ENCODE measurements at places on chromosomes 2 and 18. TPM values are rescaled to one million over a fixed set of nuclear protein-coding genes. Genes with fewer than 3 reads are reported as not detected.

DNA sequence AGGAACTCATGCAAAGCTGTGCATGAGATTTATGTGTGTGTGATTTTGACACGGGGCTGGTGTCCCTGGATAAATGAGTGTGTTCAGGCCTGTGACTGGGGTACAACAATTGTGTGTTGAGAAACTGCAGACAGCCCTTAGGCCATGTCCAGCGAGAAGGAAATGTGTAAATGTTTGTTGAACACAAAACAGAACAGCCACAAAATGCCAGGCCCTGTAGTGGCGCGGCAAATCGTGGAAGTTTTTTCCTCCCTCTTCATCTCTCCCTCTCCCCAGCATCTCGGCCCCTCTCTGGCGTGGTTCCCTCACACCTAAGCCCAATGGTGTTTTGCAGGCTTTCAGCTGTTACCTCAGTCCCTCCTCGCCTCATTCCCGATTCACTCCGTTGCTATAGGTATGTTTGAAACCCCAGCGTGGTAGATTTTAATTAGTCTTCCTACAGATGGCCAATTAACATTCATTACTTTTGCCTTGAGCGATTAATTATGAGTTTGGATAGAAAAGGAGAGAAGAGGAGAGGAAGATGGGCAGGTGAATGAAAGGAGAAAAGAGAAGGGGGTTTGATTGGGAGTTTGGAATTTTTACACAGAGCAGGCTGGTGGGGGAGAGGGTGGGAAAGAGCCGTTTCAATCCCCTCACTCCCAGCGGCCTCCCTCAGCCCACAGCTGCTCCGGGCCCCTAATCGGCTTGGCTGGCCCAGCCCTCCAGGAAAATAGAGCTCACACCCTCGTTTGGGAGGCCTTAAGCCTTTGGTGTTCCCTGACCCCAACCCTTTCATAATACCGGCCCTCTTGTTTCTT lies 10.8 kb downstream of the SPR start:
- no peak for DNase-seq

- DNase-seq: peak; percentile 63
Measured at GRCh38 chr2:63721082-63721424, 120.6 kb upstream of the UGP2 start.

Gene UBE2E3
- 66.6 TPM for total RNA-seq

DNA sequence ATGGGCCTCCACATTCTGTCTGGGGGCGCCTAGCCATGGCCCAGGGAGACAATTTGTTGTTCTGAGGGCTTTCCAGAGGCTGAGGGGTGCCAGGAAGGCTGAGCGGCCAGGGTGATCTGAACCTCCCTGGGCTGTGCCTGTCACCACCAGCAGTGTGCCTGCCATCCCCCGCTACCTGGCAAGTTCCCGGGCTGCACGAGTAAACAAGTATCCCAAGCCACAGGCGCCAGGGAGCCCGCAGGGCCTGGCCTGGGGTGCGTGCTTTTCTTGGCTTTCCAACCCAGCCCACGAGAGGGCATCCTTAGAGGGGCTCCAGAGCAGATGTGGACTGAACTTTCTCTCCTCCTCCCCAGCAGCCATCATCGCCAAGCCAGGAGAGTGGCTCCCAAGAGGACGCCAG lies 35.1 kb upstream of the B3GNT7 start:
- DNase-seq: no peak

DNA sequence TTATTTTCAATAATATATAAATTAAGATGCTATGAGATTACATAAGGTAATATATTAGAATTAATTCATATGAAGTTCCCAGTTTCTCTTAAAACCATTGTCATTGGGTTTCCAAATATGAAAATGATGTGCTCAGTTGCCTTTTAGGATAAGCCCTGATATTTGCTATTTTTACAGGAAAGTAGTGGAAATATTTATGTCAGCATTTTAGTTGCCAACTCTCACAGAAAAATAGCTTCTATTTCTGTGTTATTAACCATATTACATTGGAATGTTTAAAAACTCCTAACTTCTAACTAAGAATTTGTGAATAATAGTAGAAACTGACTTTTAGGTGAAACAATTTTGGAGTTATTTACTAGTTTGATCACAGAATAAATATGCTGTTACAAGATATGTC lies 74.0 kb downstream of the TMX3 start:
- DNase-seq: no peak

- peak; percentile 74 for DNase-seq
Measured at GRCh38 chr2:8312861-8313830, 368.7 kb upstream of the ID2 start.

- no peak for DNase-seq
Measured at GRCh38 chr2:60972889-60973656, 44.4 kb upstream of the PEX13 start.

GRCh38 chr2:96977631-96978195 lies 8.7 kb downstream of the FAM178B start:
- peak; percentile 16 for DNase-seq

Gene ITPRIPL1
- not detected for total RNA-seq

Gene FAM228A
- not detected for total RNA-seq

DNA sequence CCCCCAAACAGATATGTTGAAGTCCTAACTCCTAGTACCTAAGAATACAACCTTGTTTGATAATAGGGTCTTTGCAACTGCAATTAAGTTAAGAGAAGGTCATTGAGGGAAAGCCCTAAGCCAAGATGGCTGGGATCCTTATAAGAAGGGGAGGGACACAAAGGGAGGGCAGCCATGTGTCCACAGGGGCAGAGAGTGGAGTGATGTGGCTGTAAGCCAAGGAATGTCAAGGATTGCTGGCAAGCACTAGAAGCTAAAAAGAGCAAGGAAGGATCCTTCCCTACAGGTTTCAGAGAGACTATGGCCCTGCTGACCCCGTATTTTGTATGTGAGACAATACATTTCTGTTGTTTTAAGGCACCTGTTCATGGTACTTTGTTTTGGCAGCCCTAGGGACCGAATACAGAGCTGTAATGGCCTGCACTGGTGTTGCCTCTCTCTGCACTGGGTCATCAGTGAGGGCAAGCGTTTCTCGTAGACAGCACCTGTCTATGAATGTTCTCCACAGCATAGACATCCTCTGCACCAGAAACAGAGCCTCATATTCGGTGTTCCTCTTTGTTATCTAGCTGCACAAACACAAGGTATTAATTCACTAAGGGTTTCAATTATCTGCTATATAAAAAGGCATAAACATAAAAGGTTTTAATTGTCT lies 75.4 kb upstream of the AQP4 start:
- DNase-seq: no peak

DNA sequence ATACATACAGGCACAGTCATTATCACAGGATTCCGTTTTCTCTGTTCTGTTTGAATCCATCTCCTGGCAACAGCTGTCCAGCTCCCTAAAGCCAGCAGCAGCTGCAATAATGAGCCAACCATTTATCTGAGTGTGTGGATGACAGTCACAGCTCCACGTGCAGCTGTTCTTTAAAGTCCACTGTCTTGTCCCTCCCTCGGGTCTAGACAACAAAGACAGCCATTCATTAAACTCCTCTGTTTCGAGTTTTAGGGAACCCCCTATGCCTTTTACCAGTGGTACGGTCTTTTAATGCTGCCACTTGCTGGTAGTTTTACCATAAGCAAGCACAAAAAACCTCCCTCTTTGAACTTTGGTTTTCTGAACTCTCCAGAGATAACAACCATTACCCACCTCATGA lies 16.0 kb upstream of the MSGN1 start:
- DNase-seq: no peak

DNA sequence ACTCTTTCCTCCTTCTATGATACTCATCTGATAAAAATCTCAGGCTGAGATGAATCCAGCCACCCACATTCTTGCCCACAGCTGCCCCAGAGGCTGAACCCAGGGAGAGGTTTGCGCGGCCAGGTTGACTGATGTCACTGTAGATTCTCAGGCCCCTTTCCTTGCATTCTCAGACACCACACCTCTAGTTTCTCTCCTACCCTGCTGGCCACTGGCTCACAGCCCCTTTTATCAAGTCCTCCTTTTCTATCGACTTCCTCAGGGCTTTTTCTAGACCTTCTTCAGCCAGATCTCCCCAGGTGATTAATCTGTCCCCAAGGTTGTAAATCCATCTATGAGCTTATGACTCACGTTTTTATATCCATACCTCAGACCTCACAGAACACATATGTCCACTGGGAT lies 99.8 kb downstream of the TACR1 start:
- peak; percentile 77 for DNase-seq

GRCh38 chr18:46712406-46712805 lies 44.4 kb downstream of the ST8SIA5 start:
- peak; percentile 50 for DNase-seq

Gene RBM43
- 2.6 TPM for total RNA-seq

DNA sequence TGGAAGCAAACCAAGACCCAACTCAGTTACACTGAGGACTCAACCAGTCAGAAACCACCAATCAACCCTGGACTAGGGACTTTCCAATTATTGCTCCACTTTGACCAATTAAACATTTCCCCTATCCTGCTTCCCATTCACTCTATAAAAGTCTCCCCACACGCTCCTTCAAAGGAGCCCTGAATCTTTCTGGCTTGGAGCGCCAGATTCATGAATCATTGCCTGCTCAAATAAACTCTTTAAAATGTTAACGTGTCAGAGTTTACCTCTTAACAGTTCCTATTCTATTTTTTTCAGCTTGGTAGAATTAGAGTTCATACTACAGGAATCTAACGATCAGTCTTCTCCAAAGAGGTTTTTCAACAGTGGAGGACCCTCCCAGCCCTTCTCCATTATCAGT lies 20.7 kb upstream of the SULT1C2 start:
- peak; percentile 80 for DNase-seq

DNA sequence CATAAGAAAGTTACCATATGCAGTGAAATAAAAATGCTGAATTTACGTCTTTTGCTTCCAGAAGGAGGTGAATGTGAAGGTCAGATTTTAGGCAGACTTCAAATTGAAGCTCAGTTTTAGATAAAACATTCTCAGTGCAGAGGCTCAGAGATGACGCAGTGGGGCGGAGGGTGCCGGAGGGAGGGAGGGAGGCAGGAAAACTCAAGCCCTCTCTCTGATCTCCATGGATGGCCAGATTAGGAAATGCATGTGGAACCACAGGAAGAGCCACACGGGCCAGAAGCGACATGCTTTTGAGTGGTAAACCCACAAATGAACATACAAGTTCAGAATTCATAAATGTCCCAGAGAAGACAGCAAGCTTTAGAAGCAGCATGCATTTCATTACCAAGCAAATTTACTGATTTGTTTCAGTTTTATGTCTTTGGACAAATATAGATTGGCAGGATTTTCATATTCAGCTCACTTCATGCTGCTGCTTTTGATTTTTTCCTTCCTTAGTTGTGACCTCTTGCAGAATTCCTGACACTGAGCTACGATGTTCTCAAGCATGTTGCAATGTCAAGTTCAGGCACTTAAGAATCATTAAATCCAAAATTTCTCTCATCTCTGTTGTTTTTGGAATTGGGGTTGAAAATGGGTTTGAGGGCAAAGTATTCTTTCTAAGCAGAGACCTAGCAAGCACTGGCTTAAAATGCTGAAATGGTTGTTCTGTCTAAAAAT lies 29.7 kb upstream of the APCDD1 start:
- no peak for DNase-seq

Gene CLEC4F
- total RNA-seq: not detected

DNA sequence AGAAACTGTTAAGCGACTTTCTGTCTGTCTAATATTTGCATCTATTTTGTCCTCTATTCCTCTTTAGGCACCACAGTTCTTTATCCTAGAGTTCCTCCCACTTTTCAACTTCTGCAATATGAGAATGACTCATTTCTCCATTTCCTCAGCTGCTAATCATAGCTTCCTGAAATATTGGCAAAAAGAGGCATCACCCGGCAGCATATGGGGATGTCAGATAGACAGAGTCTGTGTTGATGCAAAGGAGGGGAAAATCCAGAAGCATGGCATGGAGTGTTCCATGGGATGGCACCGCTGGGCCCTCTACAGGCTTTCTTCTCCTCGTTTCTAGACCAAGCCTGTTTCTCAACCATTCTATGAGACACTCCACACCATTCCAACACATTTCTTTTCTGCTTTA lies 93.4 kb downstream of the DOCK10 start:
- peak; percentile 56 for DNase-seq

Gene ZNF396
- total RNA-seq: 0.95 TPM

- peak; percentile 62 for DNase-seq
Measured at GRCh38 chr2:143397884-143398614, 268.8 kb downstream of the ARHGAP15 start.

Gene SIX3
- total RNA-seq: 0.07 TPM

Gene ZC3H6
- total RNA-seq: 1.3 TPM

GRCh38 chr2:200810252-200810997 lies 1.3 kb upstream of the BZW1 start:
- peak; percentile 94 for DNase-seq

GRCh38 chr18:12287684-12288402 lies 20.2 kb upstream of the TUBB6 start:
- DNase-seq: peak; percentile 85

GRCh38 chr2:75982719-75983118 lies 272.0 kb upstream of the GCFC2 start:
- no peak for DNase-seq

Gene EVA1A
- total RNA-seq: 70.8 TPM

GRCh38 chr2:105144152-105144940 lies 97.2 kb upstream of the GPR45 start:
- no peak for DNase-seq

- peak; percentile 77 for DNase-seq
Measured at GRCh38 chr2:216012133-216012829, 1.1 kb downstream of the MREG start.

Gene ALK
- total RNA-seq: 0.87 TPM

GRCh38 chr2:98902209-98903063 lies 33.6 kb downstream of the CRACDL start:
- no peak for DNase-seq

GRCh38 chr2:11459816-11460215 lies 6.1 kb downstream of the E2F6 start:
- DNase-seq: no peak

DNA sequence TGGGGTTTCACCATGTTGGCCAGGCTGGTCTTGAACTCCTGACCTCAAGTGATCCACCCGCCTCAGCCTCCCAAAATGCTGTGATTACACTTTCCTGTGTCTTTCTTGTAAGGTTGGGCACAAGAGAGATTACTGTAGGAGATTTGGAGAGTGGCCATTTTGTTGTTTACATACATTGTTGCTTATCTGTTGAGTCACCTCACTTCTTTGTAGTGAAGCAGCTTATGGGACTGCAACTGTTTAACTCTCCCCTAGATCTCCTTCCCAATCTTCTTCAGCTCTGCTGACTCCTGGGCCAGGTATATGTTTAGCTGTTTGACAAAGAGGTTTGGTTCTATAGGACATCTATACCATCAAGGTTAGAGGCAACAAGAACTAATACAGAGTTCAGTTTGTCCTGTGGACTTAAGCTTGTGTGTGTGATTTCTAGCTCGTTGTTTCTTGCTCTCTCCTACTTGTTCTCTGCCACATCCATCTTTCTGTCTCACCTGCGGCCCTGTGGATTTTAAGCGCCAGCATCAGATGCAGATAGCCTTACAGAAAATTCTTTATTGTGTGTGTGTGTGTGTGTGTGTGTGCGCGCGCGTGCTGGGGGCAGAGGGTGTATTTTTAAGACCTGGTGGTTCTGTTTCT lies 95.4 kb downstream of the HAUS1 start:
- peak; percentile 67 for DNase-seq

DNA sequence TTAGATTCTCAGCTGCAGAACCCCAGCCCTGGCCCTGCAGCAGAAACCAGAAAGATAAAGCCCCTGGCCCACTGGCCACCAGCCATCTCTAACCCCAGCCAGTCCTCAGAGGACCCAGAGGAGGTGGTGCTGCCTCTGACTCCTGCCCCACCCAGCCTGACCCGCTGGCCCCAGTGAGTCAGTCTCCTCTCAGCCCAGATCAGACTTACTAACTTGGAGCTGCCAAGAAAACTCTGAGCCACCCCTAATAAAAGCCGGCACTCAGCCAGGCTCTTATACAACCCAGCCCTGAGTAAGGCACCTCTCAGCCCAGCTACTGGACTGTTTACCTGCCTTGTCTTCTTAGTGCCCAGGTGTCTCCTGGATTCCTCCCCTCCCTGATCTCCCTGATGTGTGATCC lies 2.0 kb downstream of the SLC14A2 start:
- DNase-seq: peak; percentile 73

Gene CNDP1
- not detected for total RNA-seq
